ENCODE measurements at places on chromosomes 12 and 14. TPM values are rescaled to one million over a fixed set of nuclear protein-coding genes. Genes with fewer than 3 reads are reported as not detected.

CACNA1C gene
- total RNA-seq, result 0.03 TPM

NYNRIN gene
- 0.44 TPM for total RNA-seq

TMTC2 gene
- 0.91 TPM for total RNA-seq

KRT73 gene
- total RNA-seq, result not detected

TRHDE gene
- total RNA-seq, result 0.14 TPM

PPP1R36 gene
- 0.19 TPM for total RNA-seq

PELI2 gene
- total RNA-seq, result 1.6 TPM

ZFHX2 gene
- 0.95 TPM for total RNA-seq

DTX3 gene
- 14.2 TPM for total RNA-seq

ZC2HC1C gene
- total RNA-seq, result 6.0 TPM

PRR4 gene
- total RNA-seq, result 2.7 TPM

AKAP3 gene
- total RNA-seq, result 0.08 TPM

AHNAK2 gene
- 188 TPM for total RNA-seq

NINJ2 gene
- total RNA-seq, result 0.61 TPM

KRT77 gene
- total RNA-seq, result not detected

RFX4 gene
- total RNA-seq, result 0.08 TPM

TAS2R42 gene
- total RNA-seq, result not detected

TESPA1 gene
- not detected for total RNA-seq

ASPG gene
- total RNA-seq, result 0.15 TPM

CRADD gene
- 10.1 TPM for total RNA-seq

GALNT16 gene
- total RNA-seq, result 3.0 TPM

WSCD2 gene
- not detected for total RNA-seq

TOMM20L gene
- total RNA-seq, result not detected

CLEC7A gene
- total RNA-seq, result not detected

TAS2R10 gene
- 0.06 TPM for total RNA-seq

KCTD10 gene
- 45.2 TPM for total RNA-seq

IL31 gene
- total RNA-seq, result not detected

EML1 gene
- 29.0 TPM for total RNA-seq

ZFP36L1 gene
- 188 TPM for total RNA-seq

VPS29 gene
- 156 TPM for total RNA-seq

HCAR3 gene
- total RNA-seq, result 0.08 TPM

BCAT1 gene
- total RNA-seq, result 12.2 TPM

PITPNM2 gene
- total RNA-seq, result 14.9 TPM

SLC22A17 gene
- total RNA-seq, result 5.5 TPM

LPCAT3 gene
- total RNA-seq, result 30.7 TPM

COL2A1 gene
- total RNA-seq, result 0.11 TPM

TMPRSS12 gene
- total RNA-seq, result not detected

OR4E2 gene
- total RNA-seq, result not detected
